MV-4-11 (cell line): ENCODE measurements at places on chromosomes 2 and 18.

DNA sequence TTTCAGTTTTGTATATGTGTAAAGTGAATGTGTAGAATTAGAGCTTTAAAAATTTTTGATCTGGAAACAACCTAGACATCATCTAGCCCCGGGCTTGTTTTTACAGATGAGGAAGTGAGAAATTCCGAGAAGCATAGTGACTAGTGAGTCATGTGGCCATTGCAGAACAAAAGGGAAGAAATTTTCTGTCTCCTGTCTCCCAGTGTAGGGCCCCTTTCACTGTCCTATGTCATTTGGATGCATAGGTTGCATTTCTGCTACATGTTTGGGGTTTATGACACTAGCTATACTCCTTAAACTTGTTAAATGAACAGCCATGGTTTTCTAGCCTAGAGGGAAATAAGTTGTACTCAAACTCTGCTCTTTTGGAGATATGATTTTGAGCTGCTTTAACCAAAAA is 84.6 kb downstream of the PLCL1 start:
- peak; percentile 89 for DNase-seq

DNA sequence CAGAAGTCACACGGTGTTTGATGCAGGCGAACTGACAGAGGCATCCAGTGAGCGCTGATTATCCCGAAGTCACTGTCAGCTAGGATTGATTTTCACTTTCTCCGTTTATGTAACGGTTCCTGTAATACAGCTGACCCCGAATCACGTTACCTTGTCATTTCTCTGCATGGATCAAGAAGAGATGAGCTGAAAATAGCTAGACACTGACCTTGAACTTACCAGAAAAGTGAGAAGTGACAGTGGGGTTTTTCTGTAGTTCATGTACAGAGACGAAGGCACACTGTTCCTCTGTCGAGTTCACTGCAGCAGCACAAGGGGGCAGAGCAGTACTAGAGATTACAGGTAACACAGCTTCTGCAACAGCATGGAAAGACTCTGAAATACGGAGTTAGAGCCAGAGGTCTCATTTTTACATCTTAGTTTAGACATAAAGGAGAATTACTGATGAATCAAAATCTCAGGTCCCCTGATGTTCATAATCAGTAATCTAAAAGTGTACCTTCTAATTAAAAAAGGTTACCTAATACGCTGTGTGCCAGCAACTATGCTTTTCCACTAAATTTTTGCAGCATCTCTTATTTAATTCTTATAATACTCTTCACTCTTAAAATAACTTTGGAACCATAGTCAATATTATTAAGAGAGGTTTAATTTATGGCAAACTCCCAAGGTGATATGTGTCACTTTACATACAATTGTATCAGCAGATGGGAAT is 33.1 kb downstream of the ARHGAP15 start:
- DNase-seq = no peak

DNA sequence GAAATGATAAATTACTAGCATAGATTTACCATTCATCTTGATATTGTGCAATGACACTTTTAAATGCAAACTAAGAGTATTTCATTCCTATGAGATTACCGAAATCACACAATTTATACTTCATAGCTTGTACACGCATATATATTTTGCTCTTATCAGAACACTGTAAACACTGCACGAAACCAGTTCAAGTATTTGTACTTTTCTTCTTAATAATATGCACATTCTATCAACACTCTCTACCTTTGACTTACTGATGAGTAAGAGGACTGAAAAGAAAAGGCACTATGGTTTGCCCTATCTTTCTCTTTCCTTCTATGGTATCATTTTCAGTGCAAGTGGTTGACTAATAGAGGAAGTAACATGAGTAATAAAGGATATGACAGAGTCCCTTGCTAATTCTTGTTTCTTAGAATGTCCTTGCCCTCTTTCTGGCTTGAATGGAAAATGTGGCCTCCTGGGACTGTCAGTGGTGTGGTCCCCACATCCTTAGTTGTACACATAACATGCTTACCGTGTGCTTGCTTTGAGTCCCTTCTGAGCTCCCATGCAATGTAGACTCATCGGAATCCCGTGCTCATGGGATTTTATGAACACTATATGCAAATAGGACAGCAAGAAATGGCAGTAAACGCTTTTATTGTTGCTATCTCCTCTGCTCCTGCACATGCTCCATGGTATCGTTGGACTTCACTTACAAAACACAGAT is 363.5 kb upstream of the TNP1 start:
- peak; percentile 99 for DNase-seq

GRCh38 chr2:48315896-48316194 is 214.1 kb upstream of the STON1 start:
- DNase-seq = peak; percentile 17

GRCh38 chr18:26386441-26386840 is 160.2 kb downstream of the TAF4B start:
- DNase-seq = no peak

DNA sequence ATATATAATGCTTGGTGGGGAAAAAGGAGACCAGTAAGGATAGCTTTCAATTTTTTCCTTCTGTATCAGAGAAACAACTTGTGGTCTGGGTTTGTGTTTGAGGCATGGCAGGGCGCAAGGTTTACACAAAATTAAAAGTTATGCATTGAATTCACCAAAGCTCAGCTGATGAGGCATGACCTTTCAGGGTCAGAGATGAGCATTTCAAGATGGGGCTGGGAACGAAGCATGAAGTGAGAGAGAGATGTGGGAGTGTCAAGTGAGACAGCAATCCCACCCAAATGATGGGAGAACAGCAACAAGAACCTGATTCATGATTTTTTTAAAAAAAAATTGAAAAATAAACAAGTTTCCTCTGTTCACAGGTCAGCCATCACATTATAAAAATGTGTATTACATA is 4.9 kb downstream of the GPR55 start:
- DNase-seq = no peak

DNA sequence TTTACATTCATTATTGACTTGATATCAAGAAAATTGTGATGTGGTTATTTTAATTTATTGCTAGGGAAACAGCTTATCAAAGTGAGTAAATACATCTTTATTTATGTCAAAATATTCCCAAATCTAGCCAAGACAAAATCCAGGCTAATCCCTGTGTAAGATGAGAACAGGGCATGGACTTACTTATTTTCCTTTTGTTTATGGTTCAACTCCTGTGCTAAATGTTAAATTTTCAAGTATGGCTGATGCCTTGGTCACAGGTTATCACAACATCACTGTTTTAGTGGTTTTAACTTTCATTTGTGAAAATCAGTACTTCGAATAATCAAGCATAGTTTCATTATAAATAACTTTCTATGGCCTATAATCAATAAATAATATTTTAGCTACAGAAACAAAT is 657.0 kb upstream of the SYT4 start:
- no peak for DNase-seq
